ENCODE measurements at places on chromosomes 6 and 20.

DNA sequence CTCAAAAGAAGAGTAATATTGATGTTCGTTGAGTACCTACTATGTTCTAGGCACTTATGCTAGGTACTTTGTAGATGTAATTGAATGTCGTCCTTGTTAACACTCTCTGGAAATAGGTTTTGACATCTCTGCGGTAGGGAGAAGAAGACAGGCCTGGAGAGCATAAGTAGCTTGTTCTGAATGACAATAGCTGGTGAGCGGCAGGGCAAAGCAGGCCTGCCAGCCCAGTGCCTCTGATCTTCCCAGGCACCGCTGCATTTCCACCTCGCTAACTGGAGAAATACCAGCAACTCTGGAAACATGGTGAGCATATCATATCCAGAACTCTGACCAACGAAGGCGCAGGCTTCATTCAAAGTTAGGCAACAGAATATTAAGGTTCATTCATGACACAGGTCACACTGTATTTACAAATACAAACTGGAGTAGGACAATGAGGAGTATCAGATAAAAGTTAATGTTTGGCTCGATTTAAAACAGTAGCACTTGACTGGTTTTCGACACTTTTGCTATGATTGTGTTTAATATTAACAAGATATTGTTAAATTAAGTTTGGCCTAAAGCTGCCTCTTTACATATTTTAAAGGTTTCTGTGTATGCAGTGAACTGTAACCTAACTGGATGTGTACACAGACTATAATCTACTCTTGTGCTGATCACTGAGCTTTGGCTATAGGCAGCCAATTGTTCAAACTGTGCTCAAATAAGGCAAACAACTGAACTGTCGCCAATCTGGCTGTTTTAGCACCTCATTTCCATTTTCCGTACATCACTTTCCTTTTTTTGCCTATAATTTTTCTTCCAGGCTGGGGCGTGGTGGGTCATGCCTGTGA, 54.1 kb downstream of the PPP1R3G start:
- no peak for DNase-seq

DNA sequence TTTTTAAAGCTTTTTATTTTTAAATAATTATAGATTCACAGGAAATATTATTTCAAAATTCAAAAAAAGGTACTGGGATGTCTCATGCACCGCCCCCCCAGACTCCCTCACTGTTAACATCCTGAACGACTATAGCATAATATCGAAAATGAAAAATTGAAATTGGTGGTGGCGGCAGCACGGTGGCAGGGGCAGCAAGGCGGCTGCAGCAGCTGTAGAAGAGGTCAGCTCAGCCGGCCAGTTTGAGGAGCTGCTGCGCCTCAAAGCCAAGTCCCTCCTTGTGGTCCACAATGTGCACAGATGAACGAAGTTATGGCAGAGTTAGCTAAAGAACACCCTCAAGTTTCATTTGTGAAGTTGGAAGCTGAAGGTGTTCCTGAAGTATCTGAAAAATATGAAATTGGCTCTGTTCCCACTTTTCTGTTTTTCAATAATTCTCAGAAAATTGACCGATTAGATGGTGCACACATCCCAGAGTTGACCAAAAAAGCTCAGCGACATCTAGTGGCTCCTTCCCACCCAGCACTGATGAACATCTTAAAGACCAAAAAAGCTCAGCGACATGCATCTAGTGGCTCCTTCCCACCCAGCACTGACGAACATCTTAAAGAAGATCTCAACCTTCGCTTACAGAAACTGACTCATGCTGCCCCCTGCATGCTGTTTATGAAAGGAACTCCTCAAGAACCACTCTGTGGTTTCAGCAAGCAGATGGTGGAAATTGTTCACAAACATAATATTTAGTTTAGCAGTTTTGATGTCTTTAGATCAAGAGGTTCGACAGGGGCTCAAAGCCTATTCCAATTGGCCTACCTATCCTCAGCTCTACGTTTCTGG, 100.8 kb downstream of the FAM217A start:
- DNase-seq = no peak

DNA sequence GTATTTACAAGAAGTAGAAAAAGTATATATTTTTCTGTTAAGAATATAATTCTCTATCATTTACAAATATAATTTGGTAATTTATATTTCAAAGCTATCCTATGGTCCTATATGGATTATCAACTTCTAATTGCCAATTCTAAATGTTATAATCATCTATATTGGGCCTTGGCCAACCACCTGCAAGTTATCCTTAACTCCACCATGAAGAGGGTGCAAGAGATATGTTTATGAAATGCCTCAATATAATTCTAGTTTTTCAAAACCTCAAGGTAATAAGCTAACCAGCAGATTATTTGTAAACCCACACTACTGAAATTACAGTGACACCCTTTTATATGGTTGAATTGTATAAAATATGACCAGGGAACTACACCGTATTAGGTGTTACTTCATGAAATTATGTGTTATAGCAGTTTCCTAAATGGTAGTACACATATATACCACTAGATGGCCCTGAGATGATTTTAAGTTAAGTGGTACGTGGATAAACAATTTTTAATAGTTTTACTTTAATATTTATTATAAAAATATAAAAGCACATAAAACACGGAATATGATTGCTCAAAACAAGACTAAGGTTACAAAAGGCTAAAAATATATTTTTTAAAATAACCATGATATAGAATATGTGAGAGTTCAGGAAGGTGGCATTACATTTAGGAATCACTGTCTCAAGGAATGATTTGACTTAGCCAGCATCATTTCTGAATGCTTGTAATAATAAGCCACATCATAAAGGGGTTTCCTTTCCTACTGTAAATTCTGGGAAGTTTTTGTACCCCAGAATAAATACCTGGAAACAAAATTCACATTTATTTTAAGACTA, 9.8 kb upstream of the PNISR start:
- DNase-seq = no peak

- DNase-seq = no peak
Observed at GRCh38 chr6:108751282-108751681, 96.9 kb upstream of the ARMC2 start.

- no peak for DNase-seq
Observed at GRCh38 chr6:28940294-28940857, 16.6 kb upstream of the TRIM27 start.

DNA sequence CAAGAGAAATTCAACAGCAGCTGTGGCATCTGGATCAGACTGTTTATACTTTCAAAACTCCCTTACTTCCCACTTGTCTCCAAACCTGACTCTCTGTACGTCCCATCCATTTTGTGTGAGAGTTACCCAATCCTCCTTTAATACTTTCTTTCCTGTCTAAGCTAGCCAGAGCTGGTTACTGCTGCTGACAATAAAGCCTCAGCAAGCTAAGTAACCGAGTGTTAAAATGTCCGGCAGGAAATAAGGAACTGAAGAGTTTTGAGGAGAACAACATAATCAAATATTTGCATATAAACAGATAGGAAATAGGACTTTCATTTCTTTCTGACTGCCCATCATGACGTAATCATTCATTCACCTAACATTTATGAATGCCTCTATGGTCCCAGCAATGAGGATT, 11.6 kb downstream of the TMEM30A start:
- DNase-seq = no peak

- peak; percentile 18 for DNase-seq
Observed at GRCh38 chr20:63112491-63113219, 103.3 kb downstream of the YTHDF1 start.

DNA sequence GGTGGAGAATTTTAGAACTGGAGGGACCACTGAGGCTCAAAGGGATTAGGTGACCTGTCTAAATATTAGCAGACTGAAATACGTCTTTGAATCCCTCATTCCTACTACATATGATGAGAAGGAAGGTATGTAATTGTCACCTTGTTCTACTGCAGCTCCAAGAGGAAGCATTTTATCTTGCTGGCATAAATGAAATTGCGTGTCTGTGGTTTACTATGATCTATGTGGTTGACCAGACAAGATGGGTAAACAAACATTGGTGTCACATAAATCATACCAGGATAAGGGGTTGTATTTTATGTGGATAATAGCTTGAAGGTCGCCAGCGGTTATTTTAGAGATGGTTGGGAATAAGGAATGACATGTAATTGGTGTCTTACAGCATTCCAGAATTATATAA, 78.2 kb downstream of the LAMA4 start:
- no peak for DNase-seq

DNA sequence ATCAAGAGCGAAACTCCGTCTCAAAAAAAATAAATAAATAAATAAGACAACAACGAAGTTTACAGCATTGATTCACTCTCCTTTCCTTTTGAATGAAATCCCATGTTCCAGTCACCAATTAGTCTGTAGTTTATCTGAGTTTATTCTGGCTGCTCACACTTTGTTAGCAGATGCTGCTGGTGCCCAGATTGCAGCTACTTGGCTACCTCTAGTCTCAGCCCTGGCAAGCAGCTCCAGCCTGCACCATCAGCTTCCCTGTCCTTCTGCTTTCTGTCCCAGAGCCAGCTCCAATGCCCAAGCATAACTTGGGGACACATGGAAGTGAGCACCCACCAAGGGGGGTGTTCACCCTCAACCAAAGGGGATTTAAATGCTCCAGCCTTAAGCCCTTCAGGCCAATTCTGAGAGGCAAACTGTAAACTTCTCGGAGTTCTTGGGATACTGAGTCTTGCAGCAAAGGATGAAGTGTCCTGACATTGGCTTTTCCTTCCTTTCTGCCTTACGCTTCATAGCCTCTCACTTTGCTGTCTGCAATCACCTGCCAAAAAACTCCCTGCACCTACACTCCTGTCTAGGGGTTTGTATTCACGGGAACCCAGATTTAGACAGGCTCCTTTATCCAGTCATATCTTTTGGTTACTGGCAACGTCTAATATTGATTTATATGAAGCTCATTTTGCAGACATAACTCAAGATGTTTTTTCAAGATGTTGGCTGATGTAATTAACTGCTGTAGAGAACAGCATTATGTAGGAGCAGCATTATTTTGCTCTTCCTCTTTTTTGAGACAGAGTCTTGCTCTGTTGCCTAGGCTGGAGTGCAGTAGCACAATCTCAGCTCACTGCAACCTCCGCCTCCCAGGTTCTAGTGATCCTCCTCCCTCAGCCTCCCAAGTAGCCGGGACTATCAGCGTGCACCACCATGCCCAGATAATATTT, 9.8 kb upstream of the TASP1 start:
- DNase-seq = no peak

GRCh38 chr6:5241252-5241651, 19.5 kb downstream of the LYRM4 start:
- DNase-seq = no peak

- DNase-seq = no peak
Observed at GRCh38 chr6:52649536-52650160, 21.3 kb upstream of the TMEM14A start.

- DNase-seq = no peak
Observed at GRCh38 chr20:2293971-2294370, 1.8 kb upstream of the TGM3 start.

DNA sequence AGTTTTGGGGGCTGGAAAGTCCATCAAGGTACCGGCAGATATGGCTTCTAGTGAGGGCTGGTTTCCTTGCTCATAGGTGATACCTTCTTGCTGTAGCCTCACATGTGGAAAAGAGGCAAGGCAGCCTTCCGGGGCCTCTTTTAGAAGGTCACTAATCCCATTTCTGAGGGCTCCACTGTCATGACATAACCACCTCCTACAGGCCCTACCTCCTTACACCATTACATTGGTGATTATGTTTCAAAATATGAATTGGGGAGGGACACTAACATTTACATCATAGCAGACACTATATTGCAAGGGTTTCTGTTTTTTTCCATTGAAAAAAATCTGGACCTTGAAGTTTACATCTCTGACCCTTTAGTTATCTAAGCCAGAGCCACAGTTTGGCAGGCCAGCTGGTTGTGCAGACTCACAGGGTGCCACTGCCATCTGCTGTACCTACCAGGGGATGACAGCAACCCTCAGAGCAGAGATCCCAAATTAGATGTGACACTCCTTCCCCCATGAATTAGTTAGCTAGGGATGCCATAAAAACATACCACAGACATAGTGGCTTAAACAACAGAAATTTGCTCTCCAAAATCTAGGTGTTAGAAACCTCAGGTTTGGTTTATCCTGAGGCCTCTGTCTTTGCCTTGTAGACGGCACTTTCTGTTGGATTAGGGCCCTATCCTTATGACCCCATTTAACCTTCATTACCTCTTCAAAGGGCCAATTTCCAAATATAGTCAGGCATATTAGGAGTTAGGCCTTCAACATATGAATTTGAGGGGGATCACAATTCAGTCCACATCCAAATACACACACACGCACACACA, 166.4 kb upstream of the RNF217 start:
- DNase-seq = peak; percentile 52

DNA sequence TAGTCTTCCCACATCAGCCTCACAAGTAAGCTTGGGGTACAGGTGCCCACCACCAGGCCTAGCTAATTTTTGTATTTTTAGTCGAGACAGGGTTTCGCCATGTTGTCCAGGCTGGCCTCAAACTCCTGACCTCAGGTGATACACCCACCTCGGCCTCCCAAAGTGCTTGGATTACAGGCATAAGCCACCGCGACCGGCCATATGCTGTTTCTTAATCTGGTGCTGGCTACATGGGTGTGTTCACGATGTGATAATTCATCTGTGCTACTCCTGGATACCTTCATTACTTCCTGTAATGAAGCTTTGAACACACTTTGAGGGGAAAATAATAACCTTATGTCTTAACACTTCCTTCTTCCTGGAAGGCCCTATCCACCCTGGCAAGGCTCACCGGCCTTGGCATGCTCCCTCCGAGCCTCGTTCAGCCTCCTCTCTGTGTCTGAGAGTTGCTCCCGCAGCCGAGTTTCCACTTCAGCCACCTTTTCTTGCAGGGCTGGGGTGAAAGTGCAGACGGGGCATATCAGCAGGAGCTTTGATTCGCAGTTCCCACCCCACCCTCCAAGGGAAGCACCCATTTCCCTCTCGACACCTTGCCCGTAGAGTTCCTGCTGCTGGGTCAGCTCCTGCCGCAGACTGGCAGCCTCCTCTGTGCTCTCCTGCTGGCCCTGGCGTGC, 5.6 kb upstream of the PSORS1C2 start:
- DNase-seq = no peak

DNA sequence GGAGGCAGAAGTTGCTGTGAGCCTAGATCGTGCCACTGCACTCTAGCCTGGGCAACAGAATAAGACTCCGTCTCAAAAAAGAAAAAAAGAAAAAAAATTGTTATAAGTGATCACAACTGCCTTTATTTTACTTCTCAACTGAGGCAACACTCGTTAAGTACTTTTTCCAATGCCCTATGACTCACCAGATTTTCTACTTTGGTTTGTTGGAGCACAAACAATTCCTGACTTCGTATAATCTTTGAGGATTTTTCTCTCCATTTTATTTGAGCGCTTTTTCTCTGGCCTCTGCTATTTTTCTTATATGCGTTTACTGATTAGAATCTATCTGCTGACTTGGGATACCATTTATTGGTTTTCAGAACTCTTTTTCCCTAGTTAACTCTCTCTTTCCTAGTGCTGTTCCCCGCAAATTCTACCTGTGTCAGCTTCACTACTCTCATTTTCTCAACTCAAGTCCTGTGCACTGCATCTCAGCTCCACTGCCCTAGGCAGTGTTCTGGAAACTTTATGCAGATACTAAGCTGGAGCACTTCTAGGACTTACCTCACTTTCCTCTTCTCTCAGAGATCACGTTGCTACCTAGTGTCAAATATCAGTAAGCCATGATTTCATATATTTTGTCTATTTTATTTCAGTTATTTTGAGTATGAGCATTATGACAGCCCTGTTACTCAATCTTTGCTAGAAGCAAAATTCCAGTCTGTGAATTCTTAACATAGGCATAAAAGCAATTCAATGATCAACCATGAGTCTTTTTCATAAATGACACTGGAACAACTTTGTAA, 1120.1 kb upstream of the CITED2 start:
- DNase-seq = no peak

Data from left ventricle myocardium superior (tissue), 1 donor.